CD4-positive, alpha-beta T cell treated with Interleukin-12 subunit alpha and Interleukin-12 subunit beta, for 1 hour (primary cell): ENCODE measurements at places on chromosomes 1 and 21.

DNA sequence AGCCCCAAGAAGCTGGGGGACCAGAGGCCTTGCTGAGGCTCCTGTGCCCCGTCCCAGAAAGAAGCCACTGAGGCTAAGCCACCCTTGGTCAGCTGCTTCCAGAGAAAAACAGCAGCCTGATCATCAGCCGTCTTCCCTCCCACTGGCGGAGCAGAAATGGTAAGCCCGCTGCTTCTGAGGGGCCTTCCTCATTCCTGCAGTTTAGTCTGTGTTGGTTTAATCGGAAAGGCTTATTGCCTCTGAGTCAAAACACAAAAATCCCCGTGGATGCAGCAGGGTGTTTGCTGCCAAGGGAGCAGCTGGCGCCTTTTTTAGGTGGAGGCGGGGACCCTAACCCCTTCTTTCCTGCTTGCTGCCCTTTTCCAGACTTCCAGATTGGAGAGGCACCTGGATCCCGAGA, 33.9 kb downstream of the SPSB1 start:
- no peak for DNase-seq

DNA sequence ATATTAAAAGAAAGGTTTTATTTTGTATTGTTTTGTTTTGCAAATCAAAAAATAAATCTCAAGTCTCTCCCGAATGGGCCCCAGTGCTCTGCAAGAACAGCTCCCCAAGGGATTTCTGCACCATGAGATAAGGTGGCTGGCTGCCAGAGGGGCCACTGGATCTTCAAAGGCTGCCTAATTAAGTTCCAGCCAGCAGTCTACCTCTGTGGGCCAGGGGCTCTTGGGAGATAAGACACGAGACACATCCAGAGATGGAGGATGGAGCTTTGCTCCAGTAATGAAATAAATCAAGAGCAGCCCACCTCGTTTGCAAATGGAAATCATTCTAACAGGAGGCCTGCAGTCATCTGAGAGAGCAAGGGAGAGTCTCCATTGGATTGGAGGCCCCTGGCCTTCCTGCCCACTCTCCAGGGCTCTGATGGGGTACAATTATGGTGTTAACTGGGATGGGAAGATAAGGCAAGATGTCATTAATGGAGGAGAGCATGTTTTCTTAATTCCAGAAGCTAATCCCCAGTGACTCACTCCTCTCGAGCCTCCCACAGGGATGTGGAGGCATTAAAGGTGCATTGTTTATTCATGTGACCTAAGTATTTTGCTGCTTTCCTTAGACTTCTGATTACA, 155.2 kb upstream of the KAZN start:
- no peak for DNase-seq

- no peak for DNase-seq
These were observed 21.7 kb downstream of the KCNK2 start for GRCh38 chr1:215104283-215104682.

GRCh38 chr1:181451661-181452230, 31.6 kb upstream of the CACNA1E start:
- DNase-seq = no peak

DNA sequence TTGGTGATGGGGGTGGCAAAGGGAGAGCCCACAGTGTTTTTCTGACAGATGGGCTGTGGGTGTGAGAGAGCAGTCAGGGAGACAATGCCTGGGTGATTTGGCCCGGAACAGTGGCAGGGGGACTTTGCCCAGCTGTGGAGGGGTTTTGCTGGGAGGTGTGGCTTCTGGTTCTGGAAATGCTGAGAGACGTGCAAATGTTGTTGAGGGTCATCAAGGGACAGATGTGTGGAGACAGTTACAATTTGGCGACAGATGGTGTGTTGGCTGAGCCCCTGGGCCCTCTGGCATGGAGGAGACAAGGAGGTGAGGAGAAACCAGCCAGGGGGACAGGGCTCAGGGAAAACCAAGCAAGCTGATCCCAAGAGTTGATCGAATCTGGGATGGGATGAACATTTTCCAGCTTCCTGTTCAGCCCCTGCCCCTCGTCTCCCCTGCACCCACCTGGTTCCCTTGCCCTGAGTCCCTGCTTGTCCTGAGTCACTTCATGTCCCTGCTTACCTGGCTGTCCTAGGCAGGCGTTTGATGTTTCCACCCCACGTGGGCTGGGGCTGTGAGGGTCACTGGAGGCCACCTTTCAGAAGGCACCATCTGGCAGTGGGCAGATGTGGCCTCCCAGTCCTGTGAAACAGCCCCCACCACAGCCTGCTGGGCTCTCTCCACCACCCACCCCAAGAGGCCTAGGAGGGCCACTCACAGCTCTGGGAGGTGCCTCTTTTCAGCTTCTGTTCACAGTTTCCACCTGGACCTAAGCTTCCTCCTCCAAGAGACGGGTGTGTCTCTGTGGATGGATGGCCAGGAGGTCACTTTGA, 15.8 kb upstream of the ZNF678 start:
- no peak for DNase-seq

GRCh38 chr1:56578963-56579875, at the start of gene PLPP3:
Gene PLPP3 (minus strand): TSS chr1:56579563. CDS start chr1:56579016, 547 bp downstream.
- DNase-seq = no peak

DNA sequence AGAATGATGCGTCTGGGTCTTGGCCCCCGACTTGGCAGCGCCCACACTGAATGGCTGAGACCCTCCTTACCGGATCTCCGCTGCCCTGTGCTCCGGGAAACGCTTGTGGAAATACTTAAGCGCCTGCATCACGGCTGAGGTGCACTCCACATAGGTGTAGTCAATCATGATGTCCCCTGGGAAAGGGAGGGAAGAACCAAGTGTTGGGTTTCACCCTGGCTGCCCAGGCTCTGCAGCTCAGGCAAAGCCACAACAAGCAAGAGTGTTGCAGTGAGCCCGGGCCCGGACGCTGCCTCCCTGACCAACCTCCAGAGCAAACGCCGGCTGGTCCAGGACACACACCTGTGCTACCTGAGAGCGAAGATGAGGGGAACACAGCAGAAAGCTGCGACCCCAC, 21.5 kb upstream of the SPATC1L start:
- DNase-seq = no peak

- no peak for DNase-seq
These were observed 6.5 kb downstream of the CD34 start for GRCh38 chr1:207904391-207904790.

DNA sequence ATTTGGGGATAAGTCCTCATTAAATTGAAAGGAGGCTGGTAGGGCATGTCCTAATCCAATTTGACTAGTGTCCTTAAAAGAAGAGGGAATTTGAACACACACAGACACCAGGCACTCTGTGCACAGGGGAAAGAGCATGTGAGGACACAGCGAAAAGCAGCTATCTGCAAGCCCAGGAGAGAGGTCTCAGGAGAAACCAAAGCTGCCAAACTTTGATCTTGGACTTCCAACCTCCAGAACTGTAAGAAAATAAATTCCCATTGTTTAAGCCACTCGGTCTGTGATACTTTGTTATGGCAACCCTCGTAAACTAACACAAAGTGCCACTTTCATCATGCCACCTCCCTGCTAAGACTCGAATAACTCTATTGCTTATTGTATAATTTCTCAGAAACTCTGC, 13.8 kb downstream of the PLA2G4A start:
- no peak for DNase-seq

- DNase-seq = no peak
These were observed 328.6 kb upstream of the C1orf87 start for GRCh38 chr1:60402216-60402615.

GRCh38 chr1:235304549-235305451, 23.2 kb downstream of the ARID4B start:
- peak; percentile 78 for DNase-seq

- DNase-seq = no peak
These were observed 900.1 kb downstream of the TTLL7 start for GRCh38 chr1:83098791-83099190.

DNA sequence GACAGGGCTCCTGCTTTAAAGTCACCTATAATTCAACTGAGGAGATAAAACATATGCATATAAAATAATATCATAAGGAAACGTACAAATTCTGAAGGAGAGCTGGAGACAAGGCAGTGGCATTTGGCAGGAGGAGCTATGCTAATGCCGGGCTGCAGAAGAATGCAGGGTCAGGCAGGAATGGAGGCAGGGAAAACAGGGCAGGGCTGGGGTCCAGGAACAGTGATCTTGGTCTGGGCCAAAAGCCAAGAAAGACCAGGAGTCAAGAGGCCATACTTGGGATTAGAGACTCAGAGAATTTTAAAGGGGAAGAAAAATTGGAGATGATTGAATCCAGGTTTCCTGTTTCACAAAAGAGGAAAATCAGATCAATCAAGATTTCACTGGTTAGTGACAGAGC, 20.0 kb upstream of the BRDT start:
- no peak for DNase-seq

- DNase-seq = no peak
These were observed 28.1 kb downstream of the RUNX3 start for GRCh38 chr1:24901791-24902470.

- no peak for DNase-seq
These were observed 360 bp upstream of the GBP3 start for GRCh38 chr1:89023026-89023425.

DNA sequence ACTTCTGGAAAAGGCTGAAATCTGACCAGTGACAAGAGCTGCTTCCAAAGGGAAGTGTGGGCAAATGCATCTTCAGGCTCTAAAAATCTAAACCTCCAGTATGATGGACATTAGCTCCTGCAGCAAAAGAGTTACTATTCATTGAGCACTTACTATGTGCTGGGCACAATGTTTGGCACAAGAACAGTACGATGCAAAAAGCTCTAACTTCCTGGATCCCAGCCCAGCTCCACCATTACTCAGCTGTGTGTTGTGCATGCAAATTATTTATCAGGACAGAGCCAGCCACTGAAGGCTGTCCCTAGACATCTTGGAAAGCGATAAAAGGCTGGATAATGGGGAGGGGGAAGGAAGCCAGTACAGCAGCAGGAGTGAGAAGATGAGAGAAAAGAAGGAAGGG, 143.5 kb downstream of the ELAVL4 start:
- no peak for DNase-seq

DNA sequence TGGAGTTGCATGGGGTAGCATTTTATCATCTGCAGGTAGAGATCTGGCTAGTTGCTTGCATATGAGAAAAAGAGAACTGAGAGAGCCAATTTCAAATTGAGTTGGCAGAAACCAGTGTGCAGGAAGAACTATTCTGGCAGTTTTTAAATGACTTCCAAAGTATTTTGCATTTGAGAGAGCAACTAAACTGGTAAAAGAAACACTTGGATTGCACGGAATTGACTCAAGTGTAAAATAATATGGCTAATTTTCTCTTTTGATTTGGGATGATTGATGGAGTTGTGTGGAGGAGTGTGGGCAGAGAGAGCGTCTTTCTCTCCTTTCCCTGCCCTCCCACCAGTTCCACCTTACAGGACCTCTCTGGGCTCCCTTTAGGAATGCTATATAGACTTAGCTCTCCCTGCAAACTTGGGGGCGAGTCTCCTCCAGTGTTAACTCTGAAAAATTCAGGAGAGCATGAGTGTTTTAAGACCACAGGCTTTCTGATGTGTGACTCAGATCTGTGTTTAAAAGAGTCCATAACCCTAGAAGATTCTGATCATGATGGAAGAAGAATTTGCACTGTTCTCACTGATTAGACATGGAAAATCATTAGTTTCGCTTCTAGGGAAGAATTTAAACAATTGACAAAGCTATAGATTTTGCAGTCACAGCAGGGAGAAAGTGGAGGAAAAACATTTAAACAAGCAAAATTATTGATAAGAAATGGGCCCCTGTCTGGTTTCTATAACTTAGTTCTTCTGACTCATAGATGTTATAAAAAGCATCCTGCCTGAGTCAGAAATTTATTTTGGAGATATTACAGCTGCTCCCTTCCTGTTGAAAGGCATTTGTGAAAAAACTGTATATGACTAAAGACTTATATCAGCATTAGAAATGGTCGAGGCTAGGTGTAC, 24.9 kb upstream of the CTBS start:
- DNase-seq = no peak

DNA sequence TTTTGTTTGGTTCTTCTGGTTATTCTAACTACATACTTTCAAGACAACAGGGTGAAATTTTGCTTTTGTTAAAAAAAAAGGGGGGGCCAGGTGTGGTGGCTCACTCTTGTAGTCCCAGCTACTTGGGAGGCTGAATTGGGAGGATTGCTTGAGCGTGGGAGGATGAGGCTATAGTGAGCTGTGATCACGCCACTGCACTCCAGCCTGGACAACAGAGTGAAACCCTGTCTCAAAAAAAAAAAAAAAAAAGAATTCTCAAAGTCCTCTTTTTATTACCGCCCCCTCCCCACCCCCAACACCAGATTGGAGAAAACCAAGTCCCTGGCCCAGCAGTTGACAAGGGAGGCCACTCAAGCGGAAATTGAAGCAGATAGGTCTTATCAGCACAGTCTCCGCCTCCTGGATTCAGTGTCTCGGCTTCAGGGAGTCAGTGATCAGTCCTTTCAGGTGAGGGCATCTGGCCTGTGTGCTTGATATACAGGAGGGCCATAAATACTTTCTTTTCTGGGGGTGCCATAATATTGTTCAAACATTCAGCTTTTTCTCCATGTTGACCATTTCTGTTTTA, 50.2 kb downstream of the LAMC2 start:
- no peak for DNase-seq

- DNase-seq = no peak
These were observed 28.9 kb upstream of the EPB41 start for GRCh38 chr1:28885472-28885877.

- DNase-seq = no peak
These were observed 63.1 kb downstream of the PLPPR4 start for GRCh38 chr1:99327357-99327756.

DNA sequence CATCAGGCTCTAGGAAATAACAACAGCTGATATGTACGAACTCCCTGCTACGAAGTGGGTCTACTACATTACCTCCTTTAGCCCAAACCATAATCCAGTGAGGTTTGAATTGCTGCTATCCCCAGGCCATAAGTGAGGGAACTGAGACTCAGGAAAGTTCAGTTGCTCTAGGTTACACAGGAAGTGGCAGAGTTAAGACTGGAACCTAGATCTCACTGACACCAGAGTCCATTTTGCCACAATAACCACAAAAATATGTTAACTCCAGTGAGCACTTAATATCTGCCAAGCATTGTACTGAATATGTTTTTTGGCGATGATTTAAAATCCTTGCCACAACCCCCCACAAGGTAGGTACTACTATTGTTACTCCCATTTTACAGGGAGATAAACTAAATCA, 8.9 kb upstream of the TADA1 start:
- no peak for DNase-seq

DNA sequence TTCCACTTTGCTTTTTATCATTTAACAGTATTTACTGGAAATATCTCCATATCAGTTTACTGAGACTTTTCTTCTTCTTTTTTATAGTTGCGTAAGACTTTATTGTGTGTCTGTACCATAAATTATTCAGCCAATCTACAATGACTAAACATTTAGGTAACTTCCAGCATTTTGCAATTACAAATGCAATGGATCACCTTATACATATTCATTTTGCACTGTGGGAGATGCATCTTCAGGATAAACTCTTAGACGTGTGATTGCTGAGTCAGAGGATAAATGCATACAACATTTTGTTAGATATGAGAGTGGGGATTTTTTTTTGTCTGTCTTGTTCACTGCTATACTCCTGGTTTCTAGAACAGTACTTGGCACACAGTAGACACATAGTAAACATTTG, 95.7 kb upstream of the GCLM start:
- no peak for DNase-seq

GRCh38 chr1:14165371-14165801, 433.1 kb upstream of the KAZN start:
- DNase-seq = no peak

GRCh38 chr1:189958756-189959155, 518.9 kb downstream of the BRINP3 start:
- DNase-seq = no peak
